Right forelimb (tissue), 1 donor: ENCODE measurements at places on chromosomes 12 and 14.

DNA sequence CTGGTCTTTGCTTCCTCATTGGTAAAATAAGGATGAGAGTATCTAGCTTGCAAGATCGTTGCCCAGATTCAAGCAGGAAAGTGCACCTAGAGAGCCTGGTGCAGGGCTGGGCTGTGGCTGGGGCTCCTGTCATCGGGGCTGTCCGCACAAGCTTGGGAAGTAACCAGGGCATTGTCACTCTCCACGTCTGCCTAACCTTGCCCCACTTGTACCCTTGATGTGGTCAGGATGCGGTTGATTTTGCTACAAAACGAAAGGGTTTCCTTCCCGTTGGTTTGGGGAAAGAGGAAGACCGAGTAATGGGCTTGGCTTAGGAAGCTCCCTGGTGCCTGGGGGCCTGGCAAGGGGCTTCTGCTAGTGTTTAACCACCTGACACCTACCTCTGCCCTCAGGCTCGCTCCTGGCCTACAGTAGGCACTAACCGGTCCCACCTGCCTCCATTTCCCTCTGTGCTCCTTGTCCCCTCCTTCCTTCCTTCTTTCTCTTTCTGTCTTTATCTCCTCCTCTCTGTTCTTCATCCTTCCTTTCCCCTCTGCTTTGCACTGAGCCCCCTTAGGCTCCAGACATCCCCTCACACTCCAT, 21.8 kb downstream of the MVK start:
- DNase-seq = no peak

DNA sequence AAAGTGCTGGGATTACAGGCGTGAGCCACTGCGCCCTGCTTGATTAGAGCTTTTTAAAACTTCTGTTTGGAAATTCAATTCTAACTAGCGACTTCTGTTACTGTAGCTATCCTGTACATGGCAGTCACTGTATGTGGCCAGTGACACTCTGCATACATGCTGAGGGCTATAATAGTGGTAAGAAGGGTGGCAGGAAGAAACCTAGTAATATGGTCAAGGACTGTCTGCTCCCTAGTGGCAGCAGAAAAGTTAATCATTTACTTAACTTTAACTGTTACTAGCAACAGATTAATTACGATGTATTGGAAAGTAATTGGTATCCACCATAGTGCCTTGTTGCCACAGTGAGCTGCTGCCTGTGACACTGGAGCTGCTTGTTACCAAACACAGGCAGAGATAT, 149.0 kb downstream of the KITLG start:
- DNase-seq = no peak

DNA sequence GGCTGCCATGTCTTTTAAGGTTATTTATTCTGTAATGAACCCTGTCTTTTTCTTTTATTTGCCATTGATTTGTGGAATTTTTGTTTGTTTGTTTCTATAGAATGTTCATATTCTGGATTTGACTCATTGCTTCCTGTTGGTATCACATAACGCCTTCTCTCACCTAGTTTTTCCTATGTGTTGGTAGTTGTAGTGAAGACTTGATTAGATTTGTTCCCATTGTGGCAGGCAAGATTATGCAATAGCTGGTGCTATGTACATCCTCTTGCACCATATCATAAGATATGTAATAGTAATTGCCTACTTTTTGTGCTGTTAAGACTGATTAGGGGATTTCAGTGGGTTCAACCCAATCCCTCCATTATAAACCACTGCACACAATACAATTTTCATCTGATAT, 3.9 kb upstream of the KRT6B start:
- DNase-seq = no peak

DNA sequence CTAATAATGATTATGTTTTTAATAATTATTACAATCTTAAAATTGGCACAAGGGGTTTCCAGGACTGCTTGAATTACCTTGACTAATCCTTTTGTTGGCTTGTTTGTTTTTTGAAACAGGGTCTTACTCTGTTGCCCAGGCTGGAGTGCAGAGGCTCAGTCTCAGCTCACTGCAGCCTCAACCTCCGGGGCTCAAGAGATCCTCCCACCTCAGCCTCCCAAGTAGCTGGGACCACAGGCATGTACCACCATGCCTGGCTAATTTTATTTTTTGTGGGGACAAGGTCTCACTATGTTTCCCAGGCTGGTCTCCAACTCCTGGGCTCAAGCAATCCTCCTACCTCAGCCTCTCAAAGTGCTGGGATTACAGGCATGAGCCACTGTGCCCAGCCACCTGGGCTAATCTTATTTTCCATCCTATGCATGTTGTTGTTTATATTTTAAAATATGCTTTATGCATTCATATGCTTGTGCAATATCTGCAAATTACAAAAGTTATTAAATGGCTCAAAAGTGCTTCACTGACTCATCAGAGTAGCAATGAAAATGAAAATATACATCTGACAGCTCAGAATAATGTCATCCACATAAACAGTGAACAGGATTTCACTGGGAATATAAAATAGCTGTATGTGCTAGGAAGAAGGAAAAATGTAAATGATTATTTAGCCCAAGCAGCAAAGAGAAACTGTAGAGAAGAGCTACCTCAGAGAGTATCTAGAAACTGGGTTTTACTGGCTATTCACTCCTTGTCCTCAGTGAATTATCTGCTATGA, 24.8 kb upstream of the PLEKHG6 start:
- DNase-seq = no peak

GRCh38 chr12:34396006-34396860, 373.9 kb downstream of the ALG10 start:
- peak; percentile 2 for DNase-seq

DNA sequence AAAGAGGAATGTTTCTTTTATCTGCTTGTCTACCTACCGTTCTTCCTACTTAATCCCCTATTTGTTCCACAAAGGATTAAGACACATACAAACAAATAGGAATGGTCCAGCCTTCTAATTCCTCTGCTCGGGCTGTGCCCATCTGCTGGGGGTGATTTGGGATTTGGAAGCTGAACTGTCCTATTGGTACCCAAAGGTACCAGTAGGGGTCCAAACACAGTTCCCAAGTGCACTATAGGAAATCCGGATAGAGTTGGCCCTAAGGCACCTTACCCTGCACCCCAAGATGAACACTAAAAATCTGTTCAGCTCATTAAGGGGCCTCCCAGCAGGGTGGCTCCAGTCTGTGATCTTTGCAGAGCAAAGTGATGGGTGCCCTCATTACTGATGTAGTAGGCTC, 566.9 kb downstream of the NRXN3 start:
- no peak for DNase-seq

- no peak for DNase-seq
Measured at GRCh38 chr14:25017562-25017961, 32.4 kb downstream of the STXBP6 start.

- no peak for DNase-seq
Measured at GRCh38 chr12:34257093-34257492, 234.8 kb downstream of the ALG10 start.

DNA sequence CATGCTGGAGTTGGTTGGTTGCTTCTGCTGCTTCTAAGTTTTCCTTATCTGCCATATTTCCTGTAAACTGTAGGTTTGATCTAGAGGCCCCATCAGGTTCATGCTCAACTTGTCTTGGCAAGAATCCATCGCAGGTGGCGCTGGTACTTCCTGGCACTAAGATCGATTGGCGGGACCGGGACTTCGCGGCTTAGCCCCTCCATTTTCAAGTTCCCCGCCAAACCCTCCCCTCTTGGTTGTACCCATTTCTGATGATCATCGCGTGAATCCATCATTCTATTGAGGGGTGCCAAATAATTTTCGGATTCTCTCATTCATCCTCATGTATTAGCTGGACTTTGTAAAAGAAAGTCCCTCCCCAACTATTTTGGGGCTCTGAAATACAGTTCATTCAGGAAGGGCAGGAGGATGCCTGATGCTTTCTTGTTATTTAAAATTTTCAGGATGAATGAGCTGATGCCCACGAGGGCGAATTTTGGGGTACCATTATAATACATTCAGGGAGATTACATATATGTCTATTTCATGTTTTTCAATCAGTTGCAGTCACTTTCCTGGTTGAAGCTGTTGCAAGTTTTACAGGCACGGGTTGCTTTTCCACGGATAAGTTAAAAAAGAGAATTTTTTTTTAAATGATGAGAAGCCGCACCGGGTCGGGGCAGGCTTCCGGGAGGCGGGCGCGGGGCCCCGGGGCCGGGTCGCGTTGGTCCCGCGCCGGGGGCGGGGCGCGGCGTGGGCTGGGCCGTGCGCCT, 395 bp upstream of the BRI3BP start:
- DNase-seq = peak; percentile 61

DNA sequence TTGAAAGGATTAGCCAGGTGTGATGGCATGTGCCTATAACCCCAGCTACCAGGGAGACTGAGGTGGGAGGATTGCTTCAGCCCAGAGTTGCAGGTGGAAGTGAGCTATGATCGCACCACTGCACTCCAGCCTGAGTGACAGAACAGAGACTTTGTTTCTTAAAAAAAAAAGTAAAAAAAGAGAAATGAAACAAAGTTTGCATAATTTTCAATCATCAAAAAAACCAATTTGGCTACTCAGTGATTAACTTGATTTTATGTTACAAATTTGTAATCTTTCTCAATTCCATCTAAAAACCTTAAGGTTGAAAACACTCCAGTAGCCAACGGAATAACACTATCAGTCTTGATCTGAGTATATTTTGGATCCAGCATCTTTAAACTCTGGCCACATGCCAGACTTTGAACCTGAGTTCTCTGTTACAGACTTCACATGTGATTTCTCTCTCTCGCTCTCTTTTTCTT, 12.6 kb upstream of the DENND5B start:
- no peak for DNase-seq

- DNase-seq = no peak
Measured at GRCh38 chr12:43882578-43883178, 46.8 kb downstream of the TMEM117 start.

- DNase-seq = peak; percentile 35
Measured at GRCh38 chr14:76500480-76500879, 124.5 kb downstream of the ESRRB start.

GRCh38 chr14:79502136-79502750, 709.1 kb downstream of the DIO2 start:
- no peak for DNase-seq

DNA sequence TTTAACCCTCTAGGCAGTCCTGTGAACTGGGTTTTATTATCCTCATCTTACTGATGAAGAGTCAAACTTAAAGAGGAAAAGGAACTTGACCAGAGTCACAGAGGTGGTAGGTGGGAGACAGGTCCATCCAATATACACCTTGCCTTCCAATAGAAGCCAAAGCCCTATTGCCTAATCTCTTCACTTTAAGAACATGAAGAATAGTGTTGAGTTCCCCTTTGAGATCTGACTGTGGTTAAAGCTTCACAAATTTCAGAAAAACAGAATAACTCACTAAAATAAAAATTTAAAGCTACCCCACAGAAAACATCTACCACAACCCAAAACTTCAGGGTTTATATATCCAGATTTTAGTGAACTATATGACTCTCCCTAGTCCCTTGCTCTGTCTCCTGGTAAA, 115.4 kb downstream of the ETV6 start:
- peak; percentile 21 for DNase-seq

DNA sequence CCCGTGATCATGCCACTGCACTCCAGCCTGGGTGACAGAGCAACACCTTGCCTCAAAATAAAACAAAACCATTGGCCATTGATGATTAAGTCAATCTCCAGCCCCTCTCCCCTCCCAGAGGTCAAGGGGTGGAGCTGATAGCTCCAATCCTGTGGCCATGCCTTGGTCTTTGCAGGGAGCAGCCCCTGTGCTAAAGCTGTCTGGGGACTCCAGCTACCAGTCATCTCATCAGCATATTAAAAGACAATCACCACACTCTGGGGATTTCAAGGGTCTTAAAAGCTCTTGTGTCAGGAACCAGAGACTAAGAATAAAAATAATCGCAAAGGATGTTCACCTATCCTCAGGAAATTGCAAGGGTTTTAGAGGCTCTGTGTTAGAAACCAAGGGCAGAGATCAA, 30.6 kb downstream of the HCAR2 start:
- DNase-seq = no peak

DNA sequence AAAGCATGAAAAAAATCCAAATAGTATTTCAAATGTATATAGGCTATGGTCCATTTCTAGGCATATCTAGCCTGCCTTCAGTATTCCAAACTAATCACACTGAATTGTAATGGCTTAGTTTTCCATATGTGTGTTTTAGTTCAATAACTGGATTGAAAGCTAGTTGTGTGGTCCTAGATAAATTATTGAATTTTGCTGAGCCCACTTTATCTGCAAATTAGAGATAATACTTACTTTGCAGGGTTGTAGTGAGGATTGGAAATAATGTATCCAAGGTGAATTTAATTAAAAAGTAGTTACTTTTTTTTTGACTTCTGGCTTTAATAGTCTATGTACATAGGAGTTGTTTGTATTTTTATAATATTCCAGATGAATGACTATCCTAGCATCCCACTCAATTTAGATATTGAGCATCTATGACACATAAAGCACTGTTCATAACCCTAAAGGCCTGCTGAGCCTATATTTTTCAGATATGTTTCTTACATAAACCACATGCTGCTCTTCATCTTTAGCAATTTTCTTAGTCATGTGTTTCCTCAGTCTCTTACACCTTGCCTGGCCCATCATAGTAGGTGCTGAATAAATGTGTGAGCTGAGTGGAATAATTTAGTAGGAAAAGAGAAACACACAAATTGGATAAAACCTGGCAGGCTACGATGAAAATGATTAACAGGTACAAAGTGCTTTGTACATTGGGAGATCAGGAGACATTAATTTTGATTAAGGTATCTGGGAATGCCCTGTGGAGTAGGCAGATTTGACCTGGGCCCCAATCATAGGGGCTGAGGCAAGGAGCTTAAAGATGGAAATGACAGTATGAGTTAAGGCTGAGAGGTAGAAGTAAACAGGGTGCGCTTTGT, 1.1 kb upstream of the ATP23 start:
- no peak for DNase-seq

DNA sequence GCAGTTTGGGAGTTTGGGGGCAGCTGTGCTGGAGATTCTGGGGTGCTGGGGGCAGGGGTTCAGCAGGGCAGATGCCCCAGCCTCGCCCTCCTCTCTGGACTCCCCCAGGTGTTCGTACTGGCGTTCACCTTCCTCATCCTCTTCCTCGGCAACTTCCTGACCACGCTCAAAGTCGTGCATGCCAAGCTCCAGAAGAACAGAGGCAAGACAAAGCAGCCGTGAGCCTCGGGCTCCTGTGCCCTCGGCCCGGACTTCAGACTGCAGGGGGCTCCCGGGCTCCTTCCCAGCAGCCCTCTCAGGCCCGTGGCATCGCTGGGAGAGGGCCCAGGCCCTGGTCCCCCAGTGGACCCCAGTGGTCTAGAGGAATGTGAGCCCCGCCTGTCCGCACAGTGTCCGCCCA, 18.0 kb downstream of the RHOF start:
- DNase-seq = no peak

- DNase-seq = peak; percentile 88
Measured at GRCh38 chr12:57151741-57152630, 4.6 kb upstream of the LRP1-AS start.

DNA sequence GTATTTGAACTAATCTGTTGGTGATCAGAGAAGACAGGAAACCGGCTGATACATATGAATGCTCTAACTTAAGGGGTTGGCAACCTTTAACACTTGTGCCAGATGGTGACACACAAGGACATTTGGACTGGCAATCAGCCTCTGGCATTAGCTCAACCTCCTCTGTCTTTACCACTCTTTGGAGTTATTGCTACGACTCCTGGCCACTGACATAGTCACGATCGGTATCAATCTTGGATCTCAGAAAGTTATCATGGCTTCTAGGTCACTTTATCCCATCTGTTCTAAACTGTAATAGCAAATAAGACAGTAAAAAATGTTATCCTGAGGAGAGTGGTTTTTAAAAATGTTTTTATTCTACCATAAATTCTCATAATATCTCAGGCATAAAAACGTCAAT, 575.2 kb upstream of the MDGA2 start:
- DNase-seq = no peak

GRCh38 chr12:117100851-117101673, 1.8 kb upstream of the TESC start:
- no peak for DNase-seq
